T-helper 17 cell (primary cell): ENCODE measurements at places on chromosomes 5 and 9.

DNA sequence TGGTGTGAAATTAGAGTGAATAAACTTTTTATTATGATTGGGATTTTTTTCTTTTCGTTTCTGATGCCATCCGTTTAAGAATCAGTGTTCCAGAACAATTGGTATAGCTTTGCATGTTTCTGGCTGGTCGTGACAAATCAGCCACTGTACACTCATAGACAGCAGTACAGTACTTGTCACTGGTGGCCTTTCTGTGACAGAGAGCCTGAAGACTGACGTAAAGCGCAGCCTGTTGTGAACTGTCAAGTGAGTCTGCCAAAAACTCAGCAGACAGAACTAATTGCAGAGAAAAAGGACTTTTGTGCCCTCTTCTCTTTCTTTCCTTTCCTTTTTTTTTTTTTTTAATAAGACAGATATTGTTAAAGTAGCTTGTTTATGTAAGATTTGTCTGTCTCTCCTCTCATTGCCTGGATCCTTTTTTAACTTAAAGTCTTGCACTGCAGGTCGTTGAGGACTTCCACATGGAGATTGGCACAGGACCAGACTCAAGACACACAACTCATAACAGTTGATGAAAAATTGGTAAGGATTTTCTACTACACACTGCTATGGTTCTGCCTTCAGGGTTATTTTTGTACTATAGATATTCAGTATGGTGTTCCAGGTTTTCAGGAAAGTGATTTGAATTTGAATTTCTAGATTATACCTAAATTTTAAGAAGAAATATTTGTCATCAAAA is 42.7 kb downstream of the NDUFS4 start:
- H3K27me3 ChIP-seq: no peaks in the 10 kb centered on the region
- DNase-seq: no peak
- peaks cover 3% of the 10 kb centered on the region for H3K4me1 ChIP-seq
- no peak overlapping the region for H3K27ac ChIP-seq
- H3K36me3 ChIP-seq: peaks cover 6% of the 10 kb centered on the region

- no peak overlapping the region for H3K27ac ChIP-seq
- no peak for DNase-seq
- H3K4me1 ChIP-seq: no peaks in the 10 kb centered on the region
- no peaks in the 10 kb centered on the region for H3K36me3 ChIP-seq
- H3K27me3 ChIP-seq: no peaks in the 10 kb centered on the region
- no peak overlapping the region for H3K4me3 ChIP-seq
These were observed 213.0 kb downstream of the TAF11L14 start for GRCh38 chr5:17847286-17847685.

GRCh38 chr5:119131530-119132304 is 60.8 kb downstream of the DMXL1 start:
- peaks cover 2% of the 10 kb centered on the region for H3K4me1 ChIP-seq
- no peak for DNase-seq
- H3K27me3 ChIP-seq: no peaks in the 10 kb centered on the region

- no peak overlapping the region for H3K27ac ChIP-seq
- peaks cover 10% of the 10 kb centered on the region for H3K4me1 ChIP-seq
- no peak for DNase-seq
- H3K27me3 ChIP-seq: no peaks in the 10 kb centered on the region
- peaks cover 16% of the 10 kb centered on the region for H3K36me3 ChIP-seq
These were observed 39.4 kb downstream of the KDM3B start for GRCh38 chr5:138391859-138392386.

DNA sequence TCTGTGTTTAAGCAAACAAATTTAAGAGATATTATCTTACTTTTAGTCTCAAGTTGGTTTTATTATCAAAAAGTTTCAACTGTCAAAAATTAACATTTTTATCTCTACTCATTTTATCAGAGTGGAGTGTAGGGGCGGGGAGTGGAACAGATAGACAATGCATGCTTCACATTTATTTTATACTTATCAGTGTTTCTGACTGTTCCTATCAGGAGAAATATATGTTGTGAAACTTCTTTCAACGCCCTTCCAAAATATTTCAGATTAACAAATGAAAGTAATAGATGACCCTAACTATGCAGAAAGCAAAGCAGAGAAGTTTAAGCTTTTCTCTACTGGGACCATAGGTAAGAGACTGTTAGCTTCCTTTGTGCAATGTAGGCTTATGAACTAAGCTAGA is 44.9 kb upstream of the MAST4 start:
- H3K4me1 ChIP-seq: peaks cover 4% of the 10 kb centered on the region
- DNase-seq: no peak
- peaks cover 7% of the 10 kb centered on the region for H3K27me3 ChIP-seq
- no peak overlapping the region for H3K27ac ChIP-seq
- no peak overlapping the region for H3K4me3 ChIP-seq
